CD4-positive, alpha-beta T cell treated with Interleukin-21 for 1 hour (primary cell): ENCODE measurements at places on chromosomes 5 and 9.

DNA sequence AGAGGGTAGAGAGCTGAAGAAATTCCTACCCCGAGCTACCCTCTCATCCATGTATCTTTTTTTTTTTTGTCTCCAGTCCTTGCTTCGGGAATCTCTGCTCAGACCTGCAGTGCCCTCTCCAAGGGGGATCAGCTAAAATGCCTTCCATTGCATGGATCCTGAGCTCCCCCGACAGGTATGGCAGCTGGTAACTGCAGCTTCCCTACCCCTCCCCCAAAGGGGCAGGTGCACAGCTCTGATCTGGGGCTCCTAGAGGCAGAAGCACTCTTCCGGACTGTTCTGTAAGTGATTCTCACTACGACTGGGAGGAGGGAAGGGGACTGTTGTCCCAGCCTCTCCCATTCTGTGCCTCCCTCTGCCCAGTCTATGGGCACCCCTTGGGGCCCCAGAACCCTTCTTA is 169.6 kb downstream of the MELK start:
- no peak for DNase-seq

- no peak for DNase-seq
Measured at GRCh38 chr5:17143335-17143734, 74.1 kb upstream of the BASP1 start.

DNA sequence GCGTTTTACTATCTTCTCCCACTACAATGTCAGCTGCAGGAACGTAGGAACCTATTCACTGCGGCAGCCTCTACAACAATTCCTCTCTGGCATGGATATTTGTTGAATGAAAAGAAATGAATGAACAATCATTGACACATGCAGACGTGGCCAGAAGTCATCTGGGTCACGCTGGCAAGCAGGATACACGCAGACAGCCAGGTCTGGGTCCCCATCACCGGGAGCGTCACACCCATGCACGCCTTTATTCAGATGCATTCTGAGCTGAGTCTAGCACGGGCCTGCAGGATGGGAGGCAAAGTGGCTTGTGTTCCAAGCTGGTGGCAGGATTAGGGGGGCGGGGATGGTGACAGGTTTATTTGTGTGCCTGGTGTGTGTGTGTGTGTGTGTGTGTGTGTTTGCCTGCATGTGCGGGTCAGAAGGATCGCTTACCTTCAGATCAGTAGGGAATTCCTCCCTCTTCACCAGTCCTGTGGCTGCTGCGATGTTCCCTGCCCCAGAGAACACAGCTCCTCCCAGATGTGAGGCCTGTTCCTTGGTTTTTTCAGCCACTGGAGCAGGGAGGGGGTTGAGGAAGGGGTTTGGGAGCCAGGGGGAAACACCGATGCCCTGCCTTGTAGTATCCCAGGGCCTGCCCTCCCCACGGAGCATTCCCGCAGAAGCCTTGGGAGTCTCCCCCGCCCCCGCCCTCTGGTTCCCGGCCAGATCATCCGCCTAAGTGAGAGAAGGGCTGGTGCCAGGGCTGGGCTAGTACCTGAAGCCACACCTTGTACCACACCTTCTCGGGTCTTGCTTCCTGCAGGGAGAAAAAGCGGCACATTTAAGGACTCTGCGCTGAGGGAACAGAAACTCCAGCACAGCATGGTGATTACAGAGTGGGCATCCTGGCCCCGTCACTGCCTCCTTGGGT is 4.1 kb downstream of the SNCB start:
- no peak for DNase-seq

DNA sequence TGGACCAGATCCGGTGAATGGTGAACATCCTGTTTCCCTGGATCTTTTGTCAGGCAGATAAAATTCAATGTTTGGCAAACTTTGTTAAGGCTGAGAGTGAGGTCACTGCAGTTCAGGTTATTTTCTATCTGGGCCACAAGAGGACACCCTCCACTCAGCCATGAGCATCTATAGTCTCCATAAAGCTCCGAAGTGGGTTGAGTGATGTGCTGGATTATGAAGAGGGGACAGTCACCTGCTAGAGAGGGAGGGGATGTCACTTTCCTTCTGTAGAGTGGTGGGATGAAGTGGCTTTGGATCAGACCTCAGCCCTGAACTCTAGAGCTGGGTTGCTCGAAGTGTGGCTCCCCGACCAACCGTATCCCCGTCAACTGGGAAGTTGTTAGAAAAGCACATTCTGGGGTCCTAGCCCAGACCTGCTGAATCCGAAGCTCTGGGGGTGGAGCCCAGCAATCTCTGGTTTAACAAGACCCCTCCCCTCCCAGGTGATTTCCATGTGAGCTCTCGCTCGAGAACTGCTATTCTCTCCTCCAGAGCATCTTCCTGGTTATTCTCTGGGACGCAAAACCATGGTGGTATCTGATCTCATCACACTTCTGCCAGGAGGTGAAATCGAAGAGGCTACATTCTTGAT is 31.8 kb upstream of the FGF1 start:
- peak; percentile 45 for DNase-seq

DNA sequence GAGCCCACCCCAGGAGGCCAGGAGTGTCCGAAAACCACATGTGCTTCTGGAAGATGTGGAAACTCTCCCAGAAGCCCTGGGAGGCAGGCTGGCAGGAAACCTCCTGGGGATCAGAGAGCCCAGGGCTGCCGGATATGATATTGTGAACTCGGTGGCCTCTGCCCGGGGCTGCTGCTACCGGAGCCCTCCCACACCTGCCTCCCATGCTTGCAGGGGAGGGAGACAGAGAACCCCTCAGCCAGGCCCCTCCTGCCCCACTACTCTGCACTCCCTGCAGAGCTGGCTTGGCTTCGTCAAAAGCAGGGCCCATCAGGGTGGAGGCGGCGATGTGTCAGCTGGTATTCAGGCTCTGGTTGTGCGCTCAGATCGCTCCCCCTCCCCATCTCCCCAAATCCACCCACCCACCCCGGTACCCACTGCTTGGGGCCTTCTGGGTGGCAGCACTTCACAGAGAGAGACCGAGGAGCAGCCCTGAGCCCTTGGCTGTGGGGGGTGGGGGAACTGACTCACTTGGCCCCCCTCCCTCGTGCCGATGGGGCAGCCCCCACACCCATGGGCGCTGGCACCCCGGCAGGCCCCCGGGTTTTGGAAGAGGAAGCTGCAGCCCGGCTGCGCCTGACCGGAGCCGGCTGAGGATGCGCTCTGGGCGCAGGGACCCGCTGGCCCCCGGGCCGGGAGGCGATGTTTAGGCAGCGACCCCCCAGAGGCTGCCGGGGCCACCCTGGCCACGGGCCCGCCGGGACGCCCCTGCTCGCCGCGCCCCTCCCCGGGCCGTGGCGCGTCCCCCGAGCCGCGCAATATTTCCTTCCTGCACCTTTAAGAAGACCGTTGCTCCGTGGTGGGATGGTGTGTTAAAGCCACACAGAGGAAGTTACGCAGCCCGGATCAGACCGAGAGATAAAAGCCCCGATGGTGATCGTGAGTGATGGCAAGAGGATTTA is 786 bp upstream of the NTNG2 start:
- DNase-seq = peak; percentile 73

DNA sequence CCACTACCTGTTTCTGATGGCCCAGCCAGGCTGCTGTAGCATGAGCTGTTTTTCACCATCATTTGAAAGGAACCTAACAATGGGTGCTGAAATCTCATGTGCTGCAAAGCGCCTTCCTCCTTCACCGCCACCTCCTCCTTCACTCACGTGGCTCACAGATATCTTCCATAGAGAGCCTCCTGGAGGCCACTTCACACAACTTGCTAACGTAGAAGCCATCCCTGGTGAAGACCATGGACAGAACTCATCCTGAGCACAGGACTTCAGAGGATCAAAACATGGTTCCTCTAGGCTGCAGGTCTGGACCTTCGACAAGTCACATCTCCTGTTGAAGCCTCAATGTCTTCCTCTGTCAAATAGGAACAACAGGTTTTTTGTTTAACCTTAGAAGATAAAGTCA is 155.5 kb upstream of the RAD23B start:
- no peak for DNase-seq

DNA sequence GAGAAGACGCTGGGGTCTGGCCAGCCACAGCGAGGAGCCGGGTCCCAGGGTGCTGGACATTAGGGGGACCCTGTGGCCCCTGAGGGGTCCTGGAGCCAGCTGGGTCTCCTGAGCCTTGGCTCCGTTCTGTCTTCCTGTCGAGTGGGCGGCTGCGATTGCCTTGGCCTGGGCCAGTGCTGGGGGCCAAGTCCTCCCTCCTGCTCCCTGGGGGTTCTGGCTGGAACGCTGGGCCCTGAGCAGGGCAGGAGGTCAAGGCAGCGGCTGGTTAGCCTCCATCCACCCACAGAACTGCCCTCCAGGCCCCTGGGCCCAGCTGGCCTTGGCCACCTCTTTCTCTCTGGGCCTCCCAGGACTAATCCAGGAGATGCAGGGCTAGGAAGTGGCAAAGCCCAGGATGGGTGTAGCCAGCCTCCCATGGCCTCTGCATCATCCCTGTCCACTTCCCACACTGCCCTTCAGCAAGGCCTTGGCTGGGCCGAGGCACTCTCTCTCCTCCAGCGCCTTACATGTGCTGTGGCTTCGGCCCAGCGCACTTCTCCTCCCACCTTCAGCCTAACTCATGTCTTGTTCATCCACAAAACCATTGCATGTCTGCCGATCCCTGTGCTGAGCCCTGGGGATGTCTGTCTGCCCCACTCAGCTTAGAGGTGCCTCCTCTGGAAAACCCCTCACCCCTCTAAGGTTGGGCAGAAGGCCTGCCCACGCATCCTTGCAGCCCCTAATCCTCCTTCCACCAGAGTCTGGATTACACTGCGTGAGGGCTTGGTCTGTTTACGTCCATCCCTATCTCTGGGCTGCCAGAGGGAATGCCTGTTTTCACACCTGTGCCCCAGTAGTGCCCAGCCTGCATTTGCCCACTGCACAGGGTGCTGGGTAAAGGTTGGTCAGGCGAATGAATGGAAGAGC is 5.0 kb downstream of the LAMC3 start:
- DNase-seq = no peak

DNA sequence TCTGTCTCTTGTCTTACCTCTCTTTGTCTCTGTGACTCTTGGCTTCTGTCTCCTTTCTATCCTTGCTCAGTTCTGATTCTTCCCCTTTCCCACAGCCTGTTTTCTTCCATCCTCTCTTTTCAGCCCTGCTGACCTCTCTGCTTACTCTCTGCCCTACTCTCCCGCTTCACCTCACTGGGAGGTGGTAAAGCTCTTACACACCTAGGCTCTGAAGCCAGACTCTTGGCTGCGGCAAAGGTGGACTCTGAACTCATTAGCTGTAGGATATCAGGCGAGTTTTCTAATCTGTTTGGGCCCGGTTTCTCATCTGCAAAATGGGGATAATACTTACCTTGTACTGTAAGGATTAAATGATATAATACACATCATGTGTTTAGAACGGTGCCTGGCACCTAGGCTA is 11.1 kb downstream of the PCDH1 start:
- DNase-seq = no peak
